ENCODE measurements at places on chromosomes 1 and 21. TPM values are rescaled to one million over a fixed set of nuclear protein-coding genes. Genes with fewer than 3 reads are reported as not detected.

DNA sequence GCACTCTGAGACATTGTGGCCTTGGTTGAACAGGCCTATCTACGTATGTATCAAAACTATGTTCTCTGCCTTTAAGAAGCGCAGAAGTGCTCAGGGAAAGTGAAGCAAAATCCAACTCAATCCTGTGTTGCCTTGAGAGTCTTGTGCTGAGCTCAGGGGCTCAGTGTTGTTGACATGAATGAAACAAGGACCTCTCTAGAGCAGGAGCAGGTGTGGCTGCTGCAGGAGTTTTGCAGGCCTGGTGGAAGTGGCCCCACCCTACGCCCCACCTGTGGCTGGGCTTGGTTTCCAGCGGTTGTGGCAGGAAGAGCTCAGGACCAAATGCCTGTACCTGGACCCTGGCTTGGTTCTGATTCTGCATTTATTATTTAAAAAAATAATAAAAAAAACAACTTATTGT, 20.9 kb downstream of the CA6 start:
- DNase-seq: no peak

DNA sequence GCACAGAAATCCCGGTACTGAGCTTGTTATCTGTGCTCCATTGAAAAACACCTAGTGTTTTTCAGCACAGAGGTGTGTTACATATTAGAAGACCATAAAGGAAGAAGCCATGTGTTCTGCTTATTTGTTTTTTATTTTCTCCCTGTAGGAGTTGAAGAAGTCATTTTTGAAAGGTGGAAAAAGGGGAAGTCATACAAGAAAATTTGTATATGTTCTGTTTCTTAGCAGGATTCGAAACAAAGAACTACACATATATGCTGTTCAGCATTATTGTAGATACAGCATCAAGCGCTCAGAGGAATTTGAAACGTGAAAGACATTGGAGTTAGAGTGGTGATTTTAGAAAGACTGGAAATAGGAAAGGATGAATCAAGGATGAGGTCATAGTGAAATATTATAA, 345.3 kb upstream of the ADGRL2 start:
- no peak for DNase-seq

DNA sequence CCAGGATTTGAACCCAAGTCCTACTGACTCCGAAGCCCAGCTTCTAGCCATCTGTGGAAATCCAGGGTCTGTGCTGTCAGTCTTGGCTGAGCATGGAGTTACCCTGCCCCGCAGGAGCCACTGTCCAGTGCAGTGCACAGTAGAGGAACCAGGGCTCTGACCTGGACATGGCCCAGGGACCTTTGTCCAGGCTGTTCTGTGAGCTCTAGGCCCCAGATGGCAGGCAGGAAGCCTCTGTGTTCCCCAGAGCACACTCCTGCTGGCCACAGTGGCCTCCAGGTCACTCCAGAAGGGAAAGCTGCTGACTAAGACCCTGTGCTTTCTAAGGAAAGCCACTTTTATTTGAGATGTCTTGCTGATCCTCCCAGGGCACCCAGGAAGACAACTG, 13.8 kb downstream of the S100A7A start:
- DNase-seq: no peak

DNA sequence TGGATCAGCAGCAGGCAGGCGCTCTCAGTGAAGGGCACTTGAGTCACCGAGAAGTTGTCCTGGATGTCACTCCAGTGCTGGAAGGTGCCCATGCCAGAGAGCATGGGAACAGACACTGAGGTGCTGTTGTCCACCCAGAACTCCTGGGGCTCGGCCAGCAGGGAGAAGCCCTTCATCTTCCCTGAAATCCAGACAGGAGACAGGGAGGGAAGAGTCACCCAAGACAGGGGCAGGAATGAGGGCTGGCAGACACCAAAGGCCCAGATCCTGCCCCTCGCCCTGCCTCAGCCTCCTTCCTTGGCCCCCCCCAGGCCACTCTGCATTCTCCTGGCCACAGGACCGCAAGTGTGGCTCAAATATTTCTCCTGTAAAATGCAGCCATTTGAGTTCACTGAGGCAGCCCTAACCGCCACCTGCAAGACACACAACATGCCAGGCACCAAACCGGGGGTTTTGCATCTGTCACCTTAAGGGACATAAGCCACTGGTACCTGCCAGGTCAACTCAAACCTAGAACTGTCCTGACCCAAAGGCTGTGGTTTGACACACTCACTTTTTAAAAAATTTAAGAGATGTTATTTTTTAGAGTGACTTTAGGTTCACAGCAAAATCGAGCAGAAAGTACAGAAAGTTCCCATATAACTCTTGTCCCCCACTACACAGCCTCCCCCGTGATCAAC, 7.8 kb downstream of the AGT start:
- DNase-seq: no peak

DNA sequence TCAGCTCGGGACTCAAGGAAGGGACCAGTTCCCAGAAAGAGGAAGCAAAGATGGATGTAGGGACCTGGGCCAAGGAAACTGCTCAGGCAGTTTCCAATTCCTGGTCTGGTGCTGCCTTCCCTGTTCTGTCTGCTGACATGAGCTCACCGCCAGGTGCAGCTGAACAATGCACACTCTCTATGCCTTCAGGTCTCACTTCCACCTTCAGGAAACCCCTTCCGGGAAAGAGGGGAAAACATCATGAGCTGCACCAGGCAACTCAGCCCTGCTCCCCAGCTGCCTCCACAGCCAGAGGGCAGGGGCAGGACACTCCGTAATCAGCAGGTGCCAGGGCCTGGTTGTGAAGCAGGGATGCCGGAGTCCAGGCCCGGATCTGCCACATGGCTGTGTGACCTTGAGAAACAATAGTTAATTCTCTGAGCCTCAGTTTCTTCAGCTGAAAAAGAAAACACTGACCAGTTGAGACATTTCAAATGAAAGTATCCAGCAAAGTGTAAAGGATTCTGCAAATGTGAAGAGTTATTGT, 27.8 kb downstream of the SMIM12 start:
- no peak for DNase-seq

- no peak for DNase-seq
Observed at GRCh38 chr1:33338048-33338439, 17.1 kb upstream of the A3GALT2 start.

GRCh38 chr1:1253972-1254666, 7.6 kb upstream of the C1QTNF12 start:
- no peak for DNase-seq

- DNase-seq: no peak
Observed at GRCh38 chr1:202010180-202011015, at the start of gene ELF3. Gene ELF3 (plus strand): TSS chr1:202010587. CDS start chr1:202011137, 550 bp downstream.

DNA sequence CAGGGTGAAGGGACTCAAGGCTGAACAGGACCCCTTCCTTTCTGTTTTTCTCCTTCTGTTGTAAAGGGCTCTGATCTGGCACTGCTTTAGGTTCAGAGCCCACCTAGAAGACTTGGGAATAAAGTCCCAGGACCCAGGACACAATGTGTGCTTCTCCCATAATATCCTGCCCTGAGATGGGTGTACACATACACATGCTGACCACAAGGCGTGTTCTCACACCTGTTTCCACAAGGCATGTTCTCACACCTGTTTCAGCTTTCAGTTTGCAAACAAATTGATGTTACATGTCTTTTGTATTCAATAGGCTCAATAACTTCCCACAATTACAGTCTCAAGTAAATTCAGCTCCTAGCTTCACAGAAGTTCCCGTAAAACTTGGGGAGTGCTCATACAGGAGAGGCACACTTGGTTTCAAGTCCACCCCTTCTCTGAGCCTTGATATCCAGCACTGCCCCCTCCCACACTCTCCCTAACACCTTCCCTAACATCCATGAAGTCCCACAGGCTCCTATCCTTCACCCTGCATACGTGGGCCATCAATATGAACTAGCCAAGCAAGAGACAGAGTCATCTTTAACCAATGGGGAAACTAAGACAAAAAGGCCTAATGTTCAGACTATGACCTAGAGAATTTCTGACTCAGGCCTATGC, 41.7 kb downstream of the ERI3 start:
- DNase-seq: no peak

GRCh38 chr1:198929111-198929604, 290.3 kb downstream of the PTPRC start:
- no peak for DNase-seq

DNA sequence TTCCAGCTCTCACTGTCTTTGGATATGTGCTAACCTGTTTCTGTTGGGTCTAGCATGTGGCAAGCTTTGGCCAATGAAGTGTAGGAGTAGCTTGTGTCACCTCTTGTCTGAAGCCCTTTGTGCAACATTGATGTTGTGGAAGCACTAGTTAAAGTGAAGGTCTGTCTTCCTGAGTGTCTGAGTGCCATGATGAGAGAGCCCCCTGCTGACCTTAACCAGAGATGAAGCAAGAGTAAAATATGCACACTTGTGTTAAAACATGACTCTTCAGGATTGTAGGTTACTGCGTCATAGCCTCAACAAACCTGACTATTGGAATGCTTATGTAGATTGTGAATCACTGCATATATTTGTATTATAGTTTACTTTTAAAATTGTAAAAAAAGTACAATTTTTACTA, 103.7 kb downstream of the NCAM2 start:
- DNase-seq: peak; percentile 59

DNA sequence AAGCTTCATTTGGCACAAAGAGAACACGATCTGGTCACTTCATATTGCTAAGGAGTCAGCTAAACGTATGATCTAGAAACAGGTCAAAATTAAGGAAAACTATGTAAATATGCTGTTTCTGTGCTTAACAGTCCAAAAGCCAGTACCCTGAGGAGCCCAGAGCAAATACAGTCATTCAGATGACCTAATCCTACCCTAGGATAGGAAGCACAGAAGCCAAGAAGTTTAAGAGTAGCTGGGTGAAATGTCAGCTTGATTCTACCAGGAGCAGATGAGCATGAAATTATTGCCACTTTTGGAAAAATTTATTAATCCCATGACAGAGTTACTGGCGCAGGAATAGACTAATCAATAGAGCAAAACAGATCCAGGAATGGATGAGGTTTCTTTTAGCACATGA, 18.3 kb downstream of the SORT1 start:
- no peak for DNase-seq

- DNase-seq: peak; percentile 48
Observed at GRCh38 chr1:164780863-164781262, 221.9 kb downstream of the PBX1 start.

DNA sequence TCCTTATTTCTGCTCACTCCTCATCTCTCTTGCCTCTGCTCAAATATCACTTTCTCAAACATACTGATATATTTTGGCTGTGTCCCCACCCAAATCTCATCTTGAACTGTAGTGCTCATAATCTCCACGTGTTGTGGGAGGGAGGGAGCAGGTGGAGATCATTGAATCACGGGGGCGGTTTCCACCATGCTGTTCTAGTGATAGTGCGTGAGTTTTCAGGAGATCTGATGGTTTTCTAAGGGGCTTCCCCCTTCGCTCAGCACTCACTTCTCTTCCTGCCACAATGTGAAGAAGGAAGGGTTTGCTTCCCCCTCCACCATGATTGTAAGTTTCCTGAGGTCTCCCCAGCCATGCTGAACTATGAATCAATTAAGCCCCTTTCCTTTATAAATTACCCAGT, 26.6 kb downstream of the ZBTB8OS start:
- DNase-seq: no peak

GRCh38 chr1:43062527-43063095, 103.9 kb upstream of the SLC2A1 start:
- no peak for DNase-seq

GRCh38 chr1:247291161-247291560, 35.3 kb downstream of the VN1R5 start:
- DNase-seq: no peak

DNA sequence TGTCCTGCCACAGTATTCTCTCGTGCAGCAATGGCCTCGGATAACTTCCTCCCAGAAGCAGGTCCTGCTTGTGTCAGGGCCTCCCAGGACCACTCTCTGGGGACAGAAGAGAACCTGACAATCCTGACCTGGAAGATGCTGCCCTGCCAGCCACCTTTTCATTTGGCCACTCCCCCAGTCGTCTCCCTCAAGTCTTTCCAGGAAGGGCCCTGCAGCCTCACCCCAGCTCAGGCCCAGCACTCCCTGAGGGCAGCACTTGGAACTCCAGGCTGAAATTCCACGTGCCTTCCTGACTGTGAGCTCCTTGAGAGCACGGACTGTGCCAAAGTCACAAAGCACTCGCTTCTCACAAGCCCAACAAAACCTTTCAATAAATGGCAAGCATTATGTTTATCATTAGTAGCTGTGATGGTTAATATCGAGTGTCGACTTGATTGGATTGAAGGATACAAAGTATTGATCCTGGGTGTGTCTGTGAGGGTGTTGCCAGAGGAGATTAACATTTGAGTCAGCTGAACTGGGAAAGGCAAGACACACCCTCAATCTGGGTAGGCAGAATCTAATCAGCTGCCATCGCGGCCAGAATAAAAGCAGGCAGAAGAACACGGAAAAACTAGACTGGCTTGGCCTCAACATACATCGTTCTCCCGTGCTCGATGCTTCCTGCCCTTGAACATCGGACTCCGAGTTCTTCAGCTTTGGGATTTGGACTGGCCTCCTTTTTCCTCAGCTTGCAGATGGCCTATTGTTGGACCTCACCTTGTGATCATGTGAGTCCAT, 2.3 kb upstream of the CLEC20A start:
- no peak for DNase-seq

- DNase-seq: no peak
Observed at GRCh38 chr1:246291127-246291526, 216.0 kb downstream of the SMYD3 start.

DNA sequence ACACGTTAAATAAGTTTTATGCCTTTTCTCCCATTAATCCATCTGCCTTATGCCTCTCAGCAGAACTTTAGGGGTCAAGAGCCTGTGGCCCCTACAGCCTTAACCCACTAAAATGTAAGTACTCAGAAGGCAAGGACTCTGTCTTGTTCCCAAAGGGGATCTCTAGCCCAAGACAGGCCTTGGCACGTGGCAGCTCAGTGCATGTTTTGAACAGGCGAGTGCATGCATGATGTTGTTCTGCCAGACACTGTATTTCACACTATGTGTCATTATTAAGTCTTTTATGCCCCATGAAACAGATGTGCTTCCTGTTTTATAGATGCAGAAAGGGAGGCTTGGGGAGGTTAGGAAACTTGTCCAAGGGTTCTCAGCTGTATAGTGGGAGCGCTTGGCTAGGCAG, 102.8 kb downstream of the ETS2 start:
- DNase-seq: no peak

DNA sequence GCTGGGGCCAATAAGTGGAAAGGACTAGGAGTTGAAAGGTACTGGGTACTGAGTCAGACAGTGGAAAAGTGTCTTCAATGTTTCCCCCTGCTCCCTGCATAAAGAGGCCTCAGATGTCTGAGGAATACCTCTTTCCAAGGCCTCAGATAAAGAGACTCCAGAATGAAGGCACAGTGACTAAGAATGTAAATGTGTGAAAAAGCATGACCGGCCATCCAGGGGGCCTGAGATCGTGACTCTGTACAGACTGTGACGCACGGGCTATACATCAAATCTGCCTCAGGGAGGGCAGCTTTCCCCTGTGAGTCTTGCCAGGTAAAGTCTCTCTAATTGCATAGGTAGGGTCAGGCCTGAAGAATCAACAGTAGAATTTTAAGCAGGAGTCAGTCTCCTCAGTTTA, 1690.5 kb downstream of the KCNT2 start:
- DNase-seq: peak; percentile 1

GRCh38 chr1:15426492-15427279, 11.6 kb upstream of the CTRC start:
- no peak for DNase-seq

GNAT2 gene
- 0.43 TPM for total RNA-seq

FAM72D gene
- total RNA-seq: 9.8 TPM

C1QTNF12 gene
- 0.40 TPM for total RNA-seq

SYT14 gene
- total RNA-seq: 5.9 TPM

CR1L gene
- total RNA-seq: not detected

SYNC gene
- total RNA-seq: 4.8 TPM

OVAAL gene
- total RNA-seq: 2.4 TPM

RUNX3 gene
- 5.5 TPM for total RNA-seq

PTGFRN gene
- 54.1 TPM for total RNA-seq

KIRREL1 gene
- 68.8 TPM for total RNA-seq

EFCAB7 gene
- total RNA-seq: 2.6 TPM

TSNAX gene
- total RNA-seq: 34.8 TPM

RYR2 gene
- total RNA-seq: 0.40 TPM

All from HT1080 (cell line).